ENCODE measurements at places on chromosomes 3 and 15.
A peak's percentile ranks its signal among the peaks of the same experiment; 100 is the strongest.

GRCh38 chr3:32814361-32814760, 3.4 kb upstream of the TRIM71 start:
- DNase-seq = no peak

DNA sequence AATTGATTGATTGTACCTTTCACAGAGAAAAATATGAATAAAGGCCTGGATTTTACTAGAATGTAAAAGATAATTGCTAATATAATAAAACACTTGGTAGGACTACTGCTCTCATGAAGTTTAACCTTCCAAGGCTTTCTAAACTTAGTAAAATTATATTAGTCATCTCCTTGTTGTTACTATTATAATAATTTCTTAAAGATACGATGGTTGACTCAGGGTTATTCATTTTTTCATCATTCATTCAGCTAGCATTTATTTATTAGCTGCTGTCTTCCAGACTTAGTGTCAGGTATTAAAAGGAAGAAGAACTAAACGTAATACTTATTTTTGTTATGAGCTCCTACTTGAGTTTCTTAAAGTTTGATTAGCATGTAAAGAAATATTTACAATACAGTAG, 771.6 kb upstream of the NR2F2 start:
- no peak for DNase-seq

GRCh38 chr3:108136561-108137459, 46.0 kb upstream of the CD47 start:
- no peak for DNase-seq

- DNase-seq = no peak
These were observed 58.5 kb upstream of the TRIM71 start for GRCh38 chr3:32759342-32759741.

DNA sequence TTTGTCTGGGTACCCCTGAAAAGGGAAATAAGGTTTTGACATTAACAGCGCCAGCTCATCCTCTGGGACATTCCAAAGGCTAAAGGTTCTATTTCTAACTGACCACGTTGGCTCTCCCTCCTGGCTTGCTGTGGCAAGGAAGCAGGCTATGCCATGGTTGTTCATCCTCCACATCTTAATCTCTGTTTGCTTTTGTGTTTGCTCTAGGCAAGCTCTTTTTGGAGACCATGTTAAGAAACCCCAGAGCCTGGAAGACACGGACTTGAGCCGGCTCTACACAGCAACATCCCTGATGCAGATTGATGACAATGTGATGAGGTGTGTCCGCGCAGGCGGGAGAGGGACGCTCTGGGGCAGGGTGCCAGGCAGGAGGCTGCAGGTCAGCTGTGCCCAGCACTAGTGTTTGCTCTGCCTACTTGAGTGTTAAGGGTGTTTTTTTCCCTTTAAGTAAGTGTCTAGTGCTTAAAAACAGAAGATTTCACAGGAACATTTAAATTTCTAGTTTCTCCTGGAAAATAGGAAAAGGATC, 33.3 kb downstream of the RLBP1 start:
- DNase-seq = no peak

GRCh38 chr3:109973733-109974132, 636.4 kb upstream of the DPPA4 start:
- DNase-seq = no peak

DNA sequence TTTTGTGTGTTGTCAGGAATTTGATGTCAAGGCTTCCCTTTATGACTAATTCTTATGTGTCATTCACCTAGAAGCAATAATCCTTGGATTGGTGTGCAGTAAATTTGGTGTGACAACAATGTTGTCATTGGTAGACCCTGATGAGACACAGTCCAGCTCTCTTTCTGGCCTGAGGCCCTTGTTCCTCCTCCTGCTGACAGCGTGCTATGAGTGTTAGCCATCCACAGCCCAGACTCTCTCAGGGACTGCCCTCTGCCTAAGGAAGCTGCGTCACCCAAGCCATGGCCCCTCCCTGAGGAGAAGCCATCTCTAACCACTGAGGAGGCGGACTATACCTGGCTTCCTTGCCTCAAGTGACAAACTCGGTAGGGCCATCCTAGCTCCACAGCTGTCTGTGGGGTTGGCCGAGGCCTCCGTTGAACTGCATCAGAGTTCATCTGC, 13.3 kb upstream of the TM4SF1 start:
- no peak for DNase-seq

DNA sequence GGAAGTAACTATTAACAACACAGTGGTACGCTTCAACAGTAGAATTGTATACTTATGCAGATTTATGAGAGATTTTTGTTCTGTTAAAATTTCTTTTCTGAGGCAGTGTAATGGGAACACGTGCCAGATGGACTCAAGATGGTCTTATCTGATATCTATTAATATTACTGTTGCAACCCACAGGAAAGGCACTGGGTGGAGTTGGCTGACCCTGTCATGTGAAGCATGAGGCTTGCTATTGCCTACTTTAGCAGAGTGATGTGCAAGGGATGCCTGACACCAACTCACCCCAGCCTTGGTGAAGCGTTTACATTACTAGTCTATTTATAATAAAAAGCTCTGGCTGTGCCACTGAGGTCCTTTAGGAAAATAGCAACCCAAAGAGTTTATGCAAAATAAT, 19.8 kb upstream of the ARNT2 start:
- DNase-seq = no peak

GRCh38 chr3:33100229-33100628, 3.3 kb upstream of the GLB1 start:
- no peak for DNase-seq

GRCh38 chr3:51830836-51831385, 30.5 kb upstream of the IQCF2 start:
- DNase-seq = no peak

DNA sequence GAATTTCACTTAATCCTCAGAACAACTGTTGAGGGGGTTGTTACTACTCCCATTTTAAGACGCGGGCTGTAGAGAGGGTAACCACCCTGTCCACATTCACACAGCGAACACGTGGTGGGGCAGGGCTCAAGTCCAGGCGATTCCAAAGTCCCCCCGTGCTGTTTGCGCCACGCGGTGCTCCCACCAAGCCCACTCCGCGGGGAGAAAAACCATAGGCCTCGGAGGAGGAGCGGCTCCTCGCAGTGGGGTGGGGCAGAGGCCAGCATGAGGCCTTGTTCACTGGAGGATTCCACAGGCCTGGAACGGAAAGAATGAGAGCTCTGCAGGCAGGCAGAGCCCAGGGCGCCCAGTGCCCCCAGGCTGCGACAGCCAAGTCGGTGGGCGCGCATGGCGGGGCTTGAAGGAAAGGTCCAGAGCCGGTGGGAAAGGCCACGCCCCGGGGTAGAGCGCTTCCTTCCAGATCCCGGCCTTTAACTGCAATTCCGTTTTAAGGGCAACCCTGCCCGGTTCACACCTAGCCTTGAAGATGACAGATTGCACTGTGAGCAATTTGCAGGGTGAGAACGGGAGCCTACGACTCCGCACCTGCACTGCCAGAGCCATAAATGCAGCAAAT, 161.8 kb upstream of the TBL1XR1 start:
- peak; percentile 25 for DNase-seq

DNA sequence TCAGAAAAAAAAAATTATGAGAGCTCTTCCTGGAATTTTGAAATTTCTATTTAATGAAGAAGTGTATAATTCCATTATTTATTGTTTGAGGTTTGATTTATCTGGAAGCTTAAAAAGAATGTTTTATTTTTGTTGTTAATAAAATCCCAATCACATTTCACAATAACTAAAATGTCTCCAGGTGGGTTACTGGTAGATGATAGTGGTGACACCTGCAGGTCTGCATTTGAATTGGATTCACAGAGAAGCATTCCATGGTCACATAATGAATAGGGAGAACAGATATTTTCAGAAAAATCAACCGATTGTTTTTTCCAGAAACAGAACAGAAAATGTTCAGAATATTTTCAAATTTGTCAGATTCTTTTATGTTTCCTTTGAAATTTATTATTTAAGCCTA, 48.3 kb downstream of the ASB7 start:
- DNase-seq = no peak

DNA sequence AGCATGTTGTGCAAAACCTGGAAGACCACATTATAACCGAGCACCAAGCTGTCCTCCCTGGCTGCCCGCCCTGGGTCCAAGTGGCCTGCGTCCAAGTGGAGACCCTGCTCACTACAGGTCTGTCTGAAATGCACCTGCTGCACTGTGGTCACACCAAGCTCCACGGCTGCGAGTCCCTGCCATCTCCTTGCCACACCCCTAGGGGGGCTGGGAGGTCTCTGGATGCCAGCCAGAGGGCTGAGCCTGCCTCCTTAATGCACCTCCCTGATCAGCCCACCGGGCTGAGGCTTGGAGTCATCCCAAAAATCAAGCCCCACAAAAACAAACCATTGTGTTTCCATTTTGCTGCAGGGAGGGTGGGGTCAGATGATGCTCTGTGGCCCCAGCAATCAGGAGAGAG, 187.1 kb downstream of the MEGF11 start:
- no peak for DNase-seq

GRCh38 chr3:88918841-88919240, 188.6 kb upstream of the EPHA3 start:
- DNase-seq = no peak

- no peak for DNase-seq
These were observed 129.4 kb upstream of the SLC24A5 start for GRCh38 chr15:47991357-47991756.

- no peak for DNase-seq
These were observed 990.7 kb downstream of the FHIT start for GRCh38 chr3:60260546-60260945.

DNA sequence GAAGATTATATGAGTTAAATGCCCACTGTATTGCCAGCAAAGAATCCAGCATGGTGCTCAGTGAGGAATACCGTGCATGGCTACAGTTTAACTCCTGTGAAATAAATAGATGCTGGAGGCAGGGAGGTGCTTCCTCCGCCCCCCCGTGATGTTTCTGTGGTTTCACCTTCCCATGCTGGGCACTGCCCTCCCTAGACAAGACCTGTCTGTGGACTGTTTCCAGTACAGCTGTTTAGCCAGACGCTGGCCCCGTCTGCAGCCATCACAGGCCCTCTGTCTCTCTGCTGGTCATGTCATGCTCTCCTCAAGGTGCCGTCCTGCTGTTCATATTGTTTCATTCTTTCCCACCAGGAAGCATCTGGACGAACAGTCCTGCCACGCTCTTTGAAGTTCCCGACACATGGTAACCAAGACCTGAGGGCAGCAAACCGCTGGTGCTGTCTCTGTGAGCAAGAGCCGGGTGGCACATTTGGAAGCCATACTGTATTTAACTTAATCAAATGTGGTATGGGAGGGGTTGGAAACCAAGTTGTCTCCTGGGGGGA, 31.4 kb downstream of the GOLGA8S start:
- no peak for DNase-seq

DNA sequence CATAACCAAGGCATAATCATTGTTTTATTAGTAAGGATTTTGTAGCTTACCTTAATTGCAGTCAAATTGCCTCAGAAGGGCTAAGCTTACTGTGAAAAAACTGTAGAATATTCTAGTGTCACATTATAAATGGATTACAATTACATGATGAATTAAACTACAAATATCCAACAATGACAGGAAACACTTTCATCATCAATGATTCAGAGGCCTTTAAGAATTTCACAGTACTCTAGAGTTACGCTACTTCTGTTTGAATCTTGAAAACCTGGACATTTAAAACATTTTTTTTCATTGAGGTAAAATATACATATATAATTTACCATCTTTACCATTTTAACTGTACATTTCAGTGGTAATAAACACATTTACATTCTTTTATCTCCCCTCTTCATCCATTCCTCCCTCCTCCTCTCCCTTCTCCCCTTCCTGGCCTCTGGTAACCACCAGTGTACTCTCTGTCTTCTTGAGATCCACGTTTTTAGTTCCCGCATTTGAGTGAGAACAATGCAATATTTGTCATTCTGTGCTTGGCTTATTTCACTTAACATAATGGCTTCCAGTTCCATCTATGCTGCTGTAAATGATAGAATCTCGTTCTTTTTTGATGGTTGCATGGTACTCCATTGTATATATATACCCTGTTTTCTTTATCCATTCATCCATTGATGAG, 54.7 kb downstream of the GJD2 start:
- no peak for DNase-seq

- DNase-seq = no peak
These were observed 348.5 kb downstream of the PYDC2 start for GRCh38 chr3:191809326-191809949.

DNA sequence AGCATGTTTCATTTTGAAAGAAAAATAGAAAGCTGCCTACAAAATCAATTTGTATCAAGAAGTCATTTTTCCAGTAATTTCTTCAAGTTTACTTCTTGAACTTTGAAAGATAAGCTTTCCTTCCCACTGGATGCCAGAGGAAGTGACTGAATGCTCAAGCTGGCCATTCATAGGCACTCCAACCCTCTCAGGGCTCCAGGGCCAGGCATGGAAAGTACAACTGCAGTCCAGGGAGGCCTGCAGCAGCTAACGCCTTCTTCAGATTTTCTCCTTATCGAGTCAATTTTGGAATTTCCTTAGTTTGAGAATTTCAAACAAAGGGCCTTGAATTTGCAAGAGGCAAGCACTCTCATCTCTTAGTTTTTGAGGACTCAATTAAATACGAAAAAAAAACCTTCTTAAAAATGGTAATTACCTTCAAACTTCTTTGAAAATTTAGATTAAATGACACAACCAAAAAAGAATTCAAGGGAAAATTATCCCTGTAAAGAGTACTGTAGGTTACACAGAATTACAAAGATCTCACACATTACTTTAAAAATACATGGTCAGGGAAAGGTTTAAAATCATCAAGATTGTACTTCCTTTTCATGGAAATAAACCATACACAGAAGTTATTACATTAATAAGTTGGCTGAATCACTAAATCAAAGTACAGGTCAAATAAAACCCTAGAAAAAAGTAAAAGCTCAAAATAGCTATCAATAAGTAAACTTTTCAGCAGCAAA, 2.5 kb downstream of the UBP1 start:
- DNase-seq = no peak

DNA sequence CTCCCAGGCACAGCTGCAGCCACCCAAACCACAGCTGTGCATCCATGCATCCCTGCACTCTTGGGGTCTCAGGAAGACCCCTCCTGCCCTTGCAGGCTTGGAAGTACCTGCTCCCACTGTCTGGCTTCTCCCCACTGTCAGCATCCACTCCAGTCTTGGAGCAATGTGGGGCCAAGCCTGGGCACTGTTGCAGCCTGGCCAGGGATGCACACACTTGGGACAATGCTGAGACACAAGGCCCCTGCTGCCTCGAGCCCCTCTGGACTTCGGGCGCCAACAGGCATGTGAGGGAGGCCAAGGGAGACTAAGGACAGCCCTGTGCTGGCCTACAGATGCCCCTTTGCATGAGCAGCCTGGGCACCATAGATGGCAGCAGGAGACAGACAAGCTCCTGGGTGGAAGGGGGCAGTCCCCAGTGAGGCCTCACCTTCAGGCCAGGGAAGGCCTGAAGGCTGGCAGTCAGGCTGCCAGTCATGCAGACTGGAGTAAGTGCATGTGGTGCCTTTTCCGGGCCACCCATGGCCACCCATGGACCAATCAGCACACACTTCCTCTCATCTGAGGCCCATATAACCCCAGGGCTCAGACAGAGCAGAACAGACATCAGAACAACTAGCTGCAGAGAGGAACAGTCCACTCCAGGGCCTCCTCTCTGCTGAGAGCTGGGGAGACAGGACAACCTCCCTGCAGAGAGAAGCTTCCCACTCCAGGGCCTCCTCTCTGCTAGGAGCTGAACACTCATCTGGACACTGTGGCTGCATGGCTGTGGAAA, 219.0 kb downstream of the VGLL3 start:
- no peak for DNase-seq
